Cortex of kidney (tissue), 1 donor: ENCODE measurements at places on chromosomes 16 and 17.

GRCh38 chr17:38498353-38498752 lies 70.1 kb downstream of the ARHGAP23 start:
- no peak for DNase-seq

- no peak for DNase-seq
Observed at GRCh38 chr16:74700438-74701225, at the start of gene MLKL. MLKL (minus strand) TSS chr16:74700862; CDS start chr16:74695757, 5,105 bp downstream.

DNA sequence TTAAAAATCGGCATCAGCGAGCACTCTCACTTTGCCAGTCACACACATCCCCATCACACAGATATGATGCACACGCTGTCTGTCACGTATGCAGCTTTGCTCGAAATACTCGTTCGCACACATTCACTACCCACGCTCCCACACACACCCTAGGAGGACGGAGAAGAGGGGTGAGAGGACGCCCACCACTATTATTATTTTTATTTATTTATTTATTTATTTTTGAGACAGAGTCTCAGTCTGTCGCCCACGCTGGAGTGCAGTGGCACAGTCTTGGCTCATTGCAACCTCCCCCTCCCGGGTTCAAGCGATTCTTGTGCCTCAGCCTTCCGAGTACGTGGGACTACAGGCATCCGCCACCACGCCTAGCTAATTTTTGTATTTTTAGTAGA lies 30.4 kb downstream of the HASPIN start:
- no peak for DNase-seq

GRCh38 chr16:79265701-79266100 lies 334.8 kb downstream of the MAF start:
- no peak for DNase-seq

DNA sequence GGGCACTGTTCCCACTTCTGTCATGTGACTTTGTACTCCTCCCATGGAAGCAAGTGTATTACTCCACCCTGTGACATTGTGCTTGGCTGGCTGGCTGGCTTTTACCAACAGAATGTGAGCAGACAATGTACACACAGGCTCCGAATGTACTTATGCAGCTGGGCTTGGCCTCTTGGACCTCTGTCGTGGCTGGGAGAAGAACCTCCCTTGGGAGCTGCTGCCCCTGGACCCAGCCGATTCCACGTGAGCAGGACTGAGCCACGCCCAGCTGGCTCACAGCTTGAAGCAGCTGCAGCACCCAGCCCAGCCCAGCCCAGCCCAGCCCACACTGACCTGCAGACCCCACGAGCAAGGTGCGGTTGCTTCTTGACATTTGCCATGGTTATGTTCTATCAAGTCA lies 177.5 kb downstream of the RBFOX3 start:
- no peak for DNase-seq

DNA sequence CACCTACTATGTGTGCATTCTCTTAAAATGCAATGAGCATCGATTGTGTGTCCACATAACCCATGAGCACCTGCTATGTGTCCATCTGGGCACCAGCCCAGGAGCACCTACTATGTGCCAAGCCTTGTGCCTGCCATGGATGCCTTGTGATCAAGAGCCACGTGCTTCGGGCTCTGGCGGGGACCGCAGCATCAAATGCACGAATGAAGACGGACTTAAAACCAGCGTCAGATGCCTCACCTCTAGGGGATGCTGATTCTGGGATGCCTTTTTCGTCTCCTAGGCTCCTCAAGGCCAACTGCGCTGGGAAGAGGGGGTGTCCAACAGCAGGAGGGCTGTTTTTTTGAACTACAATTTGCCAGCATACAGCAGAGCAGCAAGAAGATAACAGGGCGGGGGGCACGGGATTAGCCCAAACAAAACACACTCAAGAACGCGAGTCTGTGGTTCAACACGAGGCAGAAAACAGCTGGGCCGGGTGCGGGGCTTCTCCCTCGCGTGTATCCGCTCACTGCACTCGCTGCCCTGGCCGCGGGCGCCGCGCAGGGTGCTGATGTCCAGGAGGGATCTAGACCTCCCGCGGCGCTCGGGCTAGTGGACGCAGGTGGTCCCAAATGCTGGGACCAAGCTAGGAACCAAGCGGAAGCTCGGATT lies 1.2 kb upstream of the GLIS2 start:
- DNase-seq = no peak

- no peak for DNase-seq
Observed at GRCh38 chr17:61251939-61252865, 147.4 kb upstream of the TBX2 start.

DNA sequence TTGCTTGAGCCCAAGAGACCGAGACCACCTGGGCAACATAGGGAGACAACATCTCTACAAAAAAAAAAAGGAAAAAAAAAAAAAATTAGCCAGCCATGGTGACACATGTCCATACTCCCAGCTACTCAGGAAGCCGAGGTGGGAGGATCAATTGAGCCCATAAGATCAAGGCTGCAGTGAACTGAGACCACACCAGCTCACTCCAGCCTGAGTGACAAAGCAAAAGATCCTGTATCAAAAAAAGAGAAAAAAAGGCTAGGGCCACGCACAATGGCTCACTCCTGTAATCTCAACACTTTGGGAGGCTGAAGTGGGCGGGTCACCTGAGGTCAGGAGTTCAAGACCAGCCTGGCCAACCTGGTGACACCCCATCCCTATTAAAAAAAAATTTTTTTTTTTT lies 13.8 kb downstream of the SUMO2 start:
- no peak for DNase-seq

DNA sequence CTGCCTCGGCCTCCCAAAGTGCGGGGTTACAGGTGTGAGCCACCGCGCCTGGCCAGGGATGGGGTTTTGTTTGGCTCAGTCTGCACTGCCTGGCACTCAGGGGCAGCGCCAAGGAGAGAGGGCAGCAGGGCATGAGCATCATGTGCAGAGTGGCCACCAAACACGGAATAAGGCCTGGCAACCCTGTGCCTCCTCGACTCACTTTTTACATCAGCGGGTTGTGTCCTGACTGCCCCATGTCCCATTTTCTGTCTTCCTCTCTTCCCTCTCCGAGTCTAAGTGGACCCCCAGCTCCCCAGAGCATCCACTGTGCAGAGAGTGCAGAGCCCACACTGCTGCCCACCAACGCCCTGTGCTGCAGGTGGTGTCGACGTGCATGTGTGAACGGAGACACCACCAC lies 18.2 kb upstream of the TRAP1 start:
- no peak for DNase-seq

DNA sequence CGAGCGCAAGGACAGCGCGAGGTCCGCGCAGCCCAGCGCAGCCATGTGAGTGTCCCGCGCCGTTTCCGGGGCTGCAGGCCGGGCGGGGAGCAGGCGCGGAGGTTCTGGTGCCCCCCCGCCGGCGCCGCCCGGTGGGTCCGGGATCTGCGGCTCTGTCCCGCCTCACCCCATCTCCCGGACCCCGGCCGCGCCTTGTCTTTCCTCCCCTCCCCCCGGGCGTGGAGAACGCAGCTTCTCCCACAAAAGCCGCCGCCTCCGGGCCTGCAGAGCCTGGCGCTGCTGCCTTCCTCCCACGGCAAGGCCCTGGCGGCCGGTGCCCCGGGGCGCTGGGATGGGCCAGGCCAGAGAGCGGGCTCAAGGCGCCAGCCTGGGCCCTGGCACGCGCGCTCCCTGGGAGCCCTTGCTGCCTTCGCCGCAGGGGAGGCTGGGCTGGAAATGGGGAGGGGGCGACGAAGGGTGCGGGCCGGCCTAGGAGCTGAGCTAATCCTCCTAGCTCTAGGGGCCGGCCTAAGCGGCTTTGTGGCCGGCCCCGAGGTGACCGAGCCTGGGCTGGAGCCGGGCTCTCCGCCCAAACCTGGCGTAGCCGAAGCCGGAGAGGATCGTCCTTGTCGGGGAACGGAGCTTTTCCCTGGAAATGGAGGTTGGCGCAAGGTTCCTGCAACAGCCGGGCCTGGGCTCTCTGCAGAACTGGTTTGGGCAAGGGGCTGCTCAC lies 397 bp downstream of the RIPOR1 start:
- no peak for DNase-seq

DNA sequence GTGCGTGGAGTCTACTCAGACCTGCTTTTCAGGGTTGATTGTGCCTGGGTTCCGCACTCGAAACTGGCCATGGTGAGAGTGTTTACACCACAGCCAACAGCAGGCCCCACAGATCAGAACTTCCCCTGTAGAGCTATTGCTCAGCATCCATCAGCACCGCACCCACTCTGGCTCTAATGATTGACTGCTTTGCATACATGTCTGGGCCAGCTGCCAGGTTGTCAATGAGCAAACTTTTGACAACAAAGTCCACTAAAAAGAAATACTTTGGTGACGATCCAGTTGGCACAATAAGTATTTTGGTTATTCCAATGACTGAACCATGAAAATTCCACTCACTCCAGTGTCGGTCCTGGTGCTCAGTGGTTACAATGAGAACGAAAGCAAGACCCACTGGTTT lies 190.7 kb downstream of the FOXL1 start:
- DNase-seq = no peak

DNA sequence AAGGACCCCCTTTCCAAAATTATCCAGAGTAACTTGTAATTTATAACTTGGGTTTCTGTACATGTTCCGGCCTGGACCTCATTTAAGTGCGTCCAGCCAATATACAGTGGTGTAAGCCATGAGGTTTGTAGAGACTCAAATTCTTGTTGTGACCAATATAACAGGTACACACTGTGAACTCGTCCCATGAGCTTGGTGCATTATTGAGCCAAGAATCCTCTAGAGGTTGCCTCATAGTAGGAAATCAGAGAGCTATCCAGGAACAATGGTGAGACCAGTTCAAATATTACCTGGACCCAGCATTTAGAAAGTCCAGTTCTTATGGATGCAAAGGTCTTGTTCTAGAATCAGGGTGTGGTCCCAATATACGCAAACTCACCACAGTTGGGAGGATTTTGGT lies 138.2 kb downstream of the NPIPB5 start:
- no peak for DNase-seq

GRCh38 chr17:74671031-74671771 lies 41.5 kb downstream of the CD300LF start:
- DNase-seq = no peak

DNA sequence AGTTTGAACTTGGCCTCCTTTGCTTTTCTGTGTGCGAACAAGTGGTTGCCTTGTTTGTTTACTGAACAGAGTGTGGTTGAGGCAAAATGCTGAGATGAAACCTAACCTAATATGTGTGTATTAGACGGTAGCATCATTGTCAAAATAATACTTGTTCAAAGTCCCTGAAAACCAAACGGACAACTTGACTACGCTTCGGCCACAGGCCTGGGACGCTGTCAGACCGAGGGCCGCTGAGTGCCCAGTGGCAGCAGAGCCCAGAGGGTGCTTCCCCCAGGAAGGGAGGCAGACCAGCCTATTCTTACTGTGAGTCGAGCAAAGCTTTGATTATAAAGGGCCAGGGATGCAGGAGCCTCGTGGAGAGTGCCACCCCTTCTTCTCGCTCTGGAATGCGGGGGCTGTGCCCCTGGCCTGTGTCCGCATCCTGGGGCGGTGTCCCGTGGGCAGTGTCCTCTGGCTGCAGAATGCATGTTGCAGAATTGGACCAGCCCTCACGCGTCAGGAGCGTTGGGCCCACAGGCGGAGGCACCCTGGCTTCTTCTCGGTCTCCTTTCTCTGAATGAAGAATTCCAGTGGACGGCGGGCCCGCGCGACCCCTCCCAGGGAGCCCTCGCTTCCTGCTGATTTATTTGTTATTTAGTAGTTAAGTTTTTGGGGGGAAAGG lies 5.2 kb downstream of the ACSF3 start:
- no peak for DNase-seq

DNA sequence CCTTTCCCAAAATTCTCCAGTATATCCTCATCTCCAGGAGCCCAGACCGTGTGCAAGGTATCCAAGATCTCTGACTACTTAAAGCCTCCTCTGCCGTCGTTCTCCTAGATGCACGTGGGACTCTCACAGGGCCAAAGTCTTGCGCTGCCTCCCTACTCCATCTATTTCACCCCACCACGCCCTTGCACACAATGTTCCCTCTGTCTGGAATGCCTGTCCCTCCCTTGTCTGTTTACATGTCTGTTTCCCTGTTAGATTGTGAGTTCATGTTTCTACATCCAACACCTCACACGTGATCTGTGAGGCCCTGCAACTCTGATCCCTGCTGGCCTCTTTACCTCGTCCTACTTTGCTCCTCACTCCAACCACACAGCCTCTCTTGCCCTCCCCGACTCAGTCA lies 4.9 kb upstream of the FZD2 start:
- DNase-seq = no peak

- no peak for DNase-seq
Observed at GRCh38 chr16:58393138-58393504, 850 bp downstream of the GINS3 start.

DNA sequence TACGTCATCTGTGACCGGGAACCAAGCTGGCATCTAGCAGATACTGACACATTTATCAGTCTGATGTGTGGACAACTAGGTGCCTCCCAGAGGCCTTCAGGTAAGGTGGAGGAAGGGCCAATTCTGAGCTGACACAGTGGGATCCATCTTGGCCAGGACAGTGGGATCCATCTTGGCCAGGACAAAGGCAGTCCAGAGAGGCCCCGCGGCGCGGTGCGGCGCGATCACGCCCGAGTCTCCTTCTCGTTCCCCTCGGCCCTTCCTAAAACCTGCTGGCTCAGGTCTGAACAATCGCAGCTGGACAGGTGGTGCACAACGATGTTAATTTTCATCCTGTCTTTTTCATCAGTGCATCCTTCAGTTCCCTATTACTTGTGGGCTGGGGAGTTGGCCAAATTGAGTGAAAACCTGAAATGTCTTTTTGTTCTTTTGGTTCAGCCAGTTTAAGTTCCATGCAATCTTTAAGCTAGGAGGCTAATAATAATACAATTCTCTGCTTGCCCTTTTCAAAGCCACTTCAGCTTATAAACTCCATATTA lies 486 bp upstream of the WSB1 start:
- DNase-seq = no peak

DNA sequence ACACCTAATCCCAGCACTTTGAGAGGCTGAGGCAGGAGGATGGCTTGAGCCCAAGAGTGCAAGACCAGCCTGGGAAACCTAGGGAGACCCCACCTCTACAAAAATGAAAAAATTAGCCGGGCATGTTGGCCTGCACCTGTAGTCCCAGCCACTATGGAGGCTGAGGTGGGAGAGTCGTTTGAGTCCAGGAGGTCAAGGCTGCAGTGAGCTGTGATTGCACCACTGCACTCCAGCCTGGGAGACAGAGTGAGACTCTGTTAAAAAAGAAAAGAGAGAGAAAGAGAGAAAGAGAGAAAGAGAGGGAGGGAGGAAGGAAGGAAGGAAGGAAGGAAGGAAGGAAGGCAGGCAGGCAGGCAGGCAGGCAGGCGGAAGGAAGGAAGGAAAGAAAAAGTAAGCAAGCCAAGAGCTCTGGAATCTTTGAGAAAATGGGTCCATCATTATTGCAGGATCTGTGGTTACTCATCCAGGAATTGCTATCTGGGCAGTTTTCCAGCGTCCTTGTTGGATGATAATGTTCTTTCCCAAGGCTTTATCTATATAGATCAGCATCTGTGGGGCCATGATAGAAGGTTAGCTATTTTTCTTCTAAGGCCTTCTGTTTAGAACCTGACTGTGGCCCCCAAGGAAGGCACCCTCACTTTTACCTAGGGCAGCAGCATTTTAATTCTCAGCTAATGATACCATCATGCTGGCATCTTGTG lies 533.2 kb upstream of the CDH5 start:
- no peak for DNase-seq
